ENCODE measurements at places on chromosomes 11 and 22. TPM values are rescaled to one million over a fixed set of nuclear protein-coding genes. Genes with fewer than 3 reads are reported as not detected.

Gene PRMT3
- total RNA-seq: 16.7 TPM

GRCh38 chr22:47613606-47614350 is 851.3 kb downstream of the TBC1D22A start:
- ATAC-seq: no peak

- peak; percentile 66 for ATAC-seq
Observed at GRCh38 chr22:43343262-43343669, at the start of gene SCUBE1. Gene SCUBE1, minus strand, starts transcription at chr22:43343372. Its CDS starts 111 bp downstream, at chr22:43343261.

DNA sequence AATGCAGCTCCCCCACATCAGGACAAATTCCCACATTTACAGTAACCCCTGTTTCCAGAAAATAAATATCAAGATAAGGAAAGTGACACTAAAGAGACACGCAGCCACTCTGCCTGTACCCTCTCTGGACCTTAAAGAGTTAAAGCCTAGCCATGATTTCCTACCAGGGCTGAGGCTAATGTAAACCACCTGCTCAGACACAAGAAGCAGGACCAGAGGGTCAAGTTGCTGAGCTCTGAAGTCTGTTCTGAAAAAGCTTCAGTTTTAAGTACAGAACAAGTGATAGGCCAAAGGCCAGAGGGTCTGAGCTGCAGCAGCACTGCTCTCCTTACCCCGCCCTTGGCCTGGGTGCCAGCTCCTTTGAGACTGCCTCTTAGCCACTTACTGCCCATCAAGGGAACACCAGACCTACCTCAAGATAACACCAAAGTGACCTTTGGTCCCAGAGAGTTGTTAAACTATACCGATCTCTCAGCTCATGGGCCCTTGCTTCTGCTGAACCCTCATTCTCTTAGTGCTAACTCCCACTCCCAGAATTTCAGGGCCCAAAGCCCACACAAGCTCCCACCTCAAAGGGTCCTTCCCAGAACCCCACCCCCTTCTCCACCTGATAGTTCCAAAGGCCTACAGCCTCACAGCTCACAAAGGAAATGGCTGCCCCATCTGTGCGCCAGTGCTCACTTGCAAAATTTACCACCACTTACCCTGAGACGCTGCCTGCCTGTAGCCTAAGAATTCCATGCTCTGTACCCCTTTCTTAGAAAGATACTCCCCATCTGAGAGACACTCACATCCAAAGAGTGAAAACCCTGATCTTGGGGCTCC is 40.5 kb downstream of the IL18BP start:
- no peak for ATAC-seq

DNA sequence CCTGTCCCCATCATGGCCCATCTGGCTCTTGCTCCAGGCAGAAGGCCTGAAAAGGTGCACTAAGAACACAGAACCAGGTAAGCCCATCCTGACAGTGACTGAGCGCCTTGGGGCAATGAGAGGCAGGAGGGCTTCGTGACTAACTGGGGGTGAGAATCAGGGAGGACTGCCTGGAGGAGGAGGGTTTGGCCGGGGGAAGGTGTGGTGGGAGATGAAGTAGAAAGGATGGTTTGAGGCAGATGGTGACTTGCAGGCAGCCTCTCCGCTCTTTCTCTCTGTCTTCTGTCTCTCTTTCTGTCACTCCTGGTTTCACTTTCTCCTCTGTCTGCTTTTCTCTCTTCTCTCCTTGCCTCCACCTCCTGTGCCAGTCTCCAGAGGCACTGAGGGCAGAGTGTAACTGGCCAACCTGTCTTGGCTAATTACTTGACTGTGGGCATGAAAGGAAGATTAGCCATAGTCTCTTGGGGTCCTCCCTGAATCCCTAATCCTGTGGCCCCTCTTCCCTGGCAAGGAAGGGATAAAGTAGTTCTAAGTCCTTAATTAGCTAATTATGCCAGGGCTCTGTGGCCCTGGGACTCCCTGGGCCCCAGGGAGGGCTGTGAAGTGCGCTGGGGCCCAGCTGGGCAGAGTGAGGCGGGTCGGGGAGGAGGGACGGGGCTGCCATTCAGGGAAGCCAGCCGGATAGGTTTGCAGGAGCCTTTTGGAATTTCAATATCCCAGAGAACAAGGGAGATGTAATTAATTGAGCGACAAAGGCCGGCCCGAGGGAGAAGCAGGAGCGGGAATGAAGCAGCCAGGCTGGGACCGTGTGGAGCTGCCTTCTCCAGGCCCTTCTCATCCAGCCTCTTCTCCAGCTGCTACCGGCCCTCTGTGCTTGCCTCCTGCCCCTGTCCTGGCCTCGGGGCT is 61.1 kb downstream of the CACNA1I start:
- no peak for ATAC-seq

- no peak for ATAC-seq
Observed at GRCh38 chr11:92628401-92629292, 340.8 kb upstream of the MTNR1B start.

GRCh38 chr11:68831124-68831523 is 10.6 kb downstream of the CPT1A start:
- no peak for ATAC-seq

Gene EXT2
- 28.8 TPM for total RNA-seq

- no peak for ATAC-seq
Observed at GRCh38 chr11:131373095-131373725, 2.8 kb downstream of the NTM start.

Gene TRPC6
- total RNA-seq: 0.36 TPM

Gene PRR33
- total RNA-seq: not detected

- ATAC-seq: no peak
Observed at GRCh38 chr11:35282221-35282882, 137.0 kb downstream of the SLC1A2 start.

Gene CD82
- total RNA-seq: 292 TPM

Gene CALCA
- not detected for total RNA-seq

Gene SNX32
- 0.12 TPM for total RNA-seq

DNA sequence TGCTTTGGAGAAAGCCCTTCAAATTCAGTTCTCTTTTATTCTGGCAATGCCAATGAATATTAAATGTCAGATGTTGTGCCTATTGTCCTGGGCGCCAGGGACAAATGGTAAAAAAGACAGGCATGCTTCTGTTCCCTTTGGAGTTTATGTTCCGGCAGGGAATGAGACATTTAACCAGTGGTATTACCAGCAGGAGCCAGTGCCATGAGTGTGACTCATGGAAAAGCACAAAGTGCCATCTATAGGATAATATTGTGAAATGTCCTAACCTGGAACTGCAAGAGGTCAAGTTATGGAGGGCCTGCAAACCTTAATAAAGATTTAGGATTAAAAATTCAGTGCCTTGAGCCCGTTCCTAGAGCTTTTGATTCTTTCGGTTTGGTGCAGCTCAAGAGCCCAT is 39.5 kb downstream of the REXO2 start:
- peak; percentile 62 for ATAC-seq

DNA sequence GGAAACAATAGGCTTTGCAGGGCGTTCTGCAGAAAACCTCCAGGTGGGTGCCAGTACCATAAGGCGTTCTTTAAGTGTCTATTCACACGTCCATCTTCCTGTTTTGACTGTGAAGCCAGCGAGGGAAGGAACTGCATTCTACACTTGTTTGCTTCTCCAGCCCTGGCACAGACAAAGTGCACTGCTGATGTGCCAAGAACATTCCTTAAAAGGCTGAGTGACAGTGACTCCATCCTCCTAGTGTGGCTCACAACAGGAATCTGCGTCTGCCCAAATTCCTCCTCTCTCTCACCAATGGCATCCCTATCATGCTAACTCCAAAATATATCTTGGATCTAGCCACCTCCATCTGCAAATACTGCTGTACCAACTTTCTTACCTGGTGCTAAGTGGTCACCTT is 407.4 kb upstream of the SYN3 start:
- no peak for ATAC-seq

Gene CHRM1
- not detected for total RNA-seq

Gene RIMBP3C
- total RNA-seq: 0.04 TPM

Gene LRRC55
- 0.08 TPM for total RNA-seq

DNA sequence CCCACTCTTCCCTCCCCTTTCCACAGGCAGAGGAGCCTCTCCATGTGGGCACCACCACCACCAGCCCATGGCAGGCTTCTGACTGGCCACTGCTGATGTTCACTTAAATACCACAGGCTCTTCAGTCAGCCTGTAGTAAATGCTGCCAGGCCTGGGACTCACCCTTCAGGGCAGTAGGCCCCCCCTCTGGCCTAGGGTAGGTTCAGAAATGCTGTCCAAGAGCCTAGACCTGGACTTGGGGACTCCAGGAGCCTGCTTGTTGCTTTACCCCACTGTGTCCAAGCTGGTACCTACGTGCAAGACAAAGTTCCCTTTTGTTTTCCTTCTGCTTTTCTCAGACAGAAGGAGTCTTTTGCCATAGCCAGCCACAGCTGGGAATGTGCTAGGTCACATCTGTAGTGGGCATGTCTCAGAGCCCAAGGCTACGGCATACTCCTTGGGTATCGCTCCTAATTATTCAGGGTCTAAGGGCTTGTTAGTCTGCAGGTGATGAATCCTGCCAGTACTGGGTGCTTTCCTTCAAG is 38.6 kb downstream of the TMEM135 start:
- ATAC-seq: no peak
